ENCODE measurements at places on chromosomes 4 and X. TPM values are rescaled to one million over a fixed set of nuclear protein-coding genes. Genes with fewer than 3 reads are reported as not detected.

Gene MAGEA6
- polyA plus RNA-seq, result not detected

Gene TLR7
- polyA plus RNA-seq, result 0.44 TPM

Gene SHROOM3
- 41.2 TPM for polyA plus RNA-seq

Gene TMEM164
- polyA plus RNA-seq, result 38.9 TPM

Gene NHS
- 26.8 TPM for polyA plus RNA-seq

Gene AMBN
- polyA plus RNA-seq, result 1.8 TPM

Gene RBM47
- polyA plus RNA-seq, result 76.1 TPM

Gene AGTR2
- 61.1 TPM for polyA plus RNA-seq

Gene RAB33A
- 0.36 TPM for polyA plus RNA-seq

DNA sequence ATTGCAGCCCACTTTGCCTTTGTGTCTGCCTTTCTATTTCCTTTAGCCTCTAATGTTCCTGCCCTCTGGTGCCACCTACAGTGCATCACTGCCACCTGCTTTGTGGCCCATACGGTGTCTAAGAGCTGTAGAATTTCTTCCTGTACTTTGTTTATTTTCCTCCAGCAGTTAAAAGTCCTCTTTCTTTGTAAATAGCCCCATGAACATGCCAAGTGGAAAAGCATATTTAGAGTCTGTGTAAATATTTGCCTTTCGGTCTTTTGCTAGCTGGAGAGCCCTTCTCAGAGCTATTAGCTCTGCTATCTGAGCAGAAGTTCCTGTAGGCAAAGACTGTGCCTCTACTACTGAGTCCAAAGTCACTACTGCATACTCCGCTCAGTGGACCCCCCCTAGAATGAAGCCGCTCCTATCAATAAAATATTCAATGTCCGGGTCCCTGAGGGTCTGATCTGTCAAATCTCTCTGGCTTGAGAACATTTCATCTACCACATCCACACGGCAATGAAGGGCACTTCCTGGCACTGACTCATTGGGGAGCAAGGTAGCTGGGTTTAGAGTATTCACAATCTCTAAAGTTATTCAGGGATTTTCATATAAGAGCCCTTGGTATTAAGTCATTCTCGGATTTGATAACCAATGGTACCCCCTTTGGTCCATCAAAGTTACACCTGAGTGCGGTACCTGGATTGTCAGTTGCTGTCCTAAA is 36.3 kb downstream of the SULT1E1 start:
- DNase-seq, result no peak

DNA sequence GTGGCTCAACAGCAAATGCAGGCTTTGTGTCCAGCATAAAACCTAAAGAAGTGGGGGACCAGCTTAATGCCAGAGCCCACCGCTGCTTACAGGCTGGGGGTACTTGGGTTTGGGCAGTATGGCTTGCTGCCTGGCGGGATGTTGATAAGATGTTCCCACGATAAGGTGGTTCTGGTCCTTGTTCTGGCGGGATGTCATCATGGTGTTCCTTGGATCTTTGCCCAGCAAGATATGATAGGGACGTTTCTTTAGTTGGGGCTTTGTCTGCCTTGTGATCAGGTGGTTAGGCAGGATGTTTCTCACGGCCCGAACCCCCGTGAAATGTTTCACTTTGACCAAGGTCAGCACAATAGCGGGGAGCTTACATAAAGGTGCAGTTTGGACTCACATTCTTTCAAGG is 35.3 kb downstream of the PNPLA4 start:
- no peak for DNase-seq

DNA sequence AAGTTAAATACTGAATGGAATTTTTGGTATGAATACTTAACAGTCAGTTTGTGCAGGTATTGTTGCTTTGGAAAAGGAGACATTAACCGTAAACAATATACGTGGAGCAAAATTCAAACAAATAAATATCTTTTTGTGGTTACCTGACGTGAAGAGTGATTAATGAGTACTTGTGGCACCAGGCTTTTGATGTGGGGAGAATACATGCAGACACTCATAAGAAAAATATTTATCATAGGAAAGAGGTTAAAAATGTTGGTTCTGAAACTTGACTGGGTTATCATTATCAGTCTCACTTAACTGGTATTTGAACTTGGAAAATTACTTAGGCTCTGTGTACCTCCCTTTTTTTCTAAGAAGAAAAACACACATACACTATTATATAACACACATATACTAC is 136.4 kb upstream of the NDST4 start:
- DNase-seq, result no peak

DNA sequence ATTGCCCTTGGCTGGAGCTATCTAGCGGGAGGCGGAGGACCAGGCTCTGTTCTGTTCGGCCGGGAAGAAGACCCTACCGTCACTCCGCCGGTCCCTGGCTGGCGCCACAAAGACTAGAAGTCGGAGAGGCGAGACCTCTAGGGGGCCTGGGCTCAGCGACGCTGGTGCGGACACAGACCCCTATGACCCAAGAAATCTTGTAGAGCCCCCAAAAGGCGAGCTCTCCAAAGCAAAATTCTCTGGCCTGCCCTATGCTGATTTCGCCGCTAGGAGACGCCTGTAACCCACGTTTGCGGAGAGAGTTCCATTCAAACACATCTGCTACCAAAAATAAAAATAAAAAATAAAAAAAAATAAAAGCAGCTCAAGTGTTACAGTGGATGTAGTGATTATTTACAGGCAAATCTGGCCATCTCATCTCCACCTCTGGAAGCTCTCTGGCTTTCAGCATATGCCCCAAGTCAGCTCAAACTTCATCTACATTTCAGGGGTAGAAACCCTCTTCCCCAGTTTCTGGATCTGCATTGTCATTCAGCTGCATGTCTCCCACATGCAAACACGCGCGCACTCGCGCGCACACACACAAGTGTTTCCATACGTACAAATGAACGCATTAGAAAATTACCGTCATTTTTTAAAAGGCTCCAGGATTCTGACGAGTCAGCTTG is 2.4 kb upstream of the PCDH10 start:
- no peak for DNase-seq

- no peak for DNase-seq
These were observed 212.4 kb upstream of the GRID2 start for GRCh38 chr4:92091335-92091734.

DNA sequence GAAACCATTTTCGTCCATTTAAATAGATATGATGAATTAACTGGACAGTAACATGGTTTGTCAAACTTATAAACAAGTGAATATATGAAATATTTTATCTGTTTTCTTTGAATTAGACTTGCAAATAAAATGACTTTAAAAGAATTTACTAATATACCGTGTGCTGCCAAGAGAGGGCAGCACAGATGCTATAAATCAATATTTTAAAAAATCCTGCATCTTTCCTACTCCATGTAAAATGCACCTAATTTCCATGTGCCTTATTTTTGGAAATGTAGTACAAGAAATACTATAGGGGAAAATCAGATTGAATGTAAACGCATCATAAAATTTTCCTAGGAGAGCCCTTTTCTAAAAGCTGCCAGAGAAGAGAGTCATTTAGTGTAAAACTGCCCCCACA is 62.2 kb downstream of the PRKX start:
- no peak for DNase-seq

GRCh38 chr4:159117564-159117963 is 14.7 kb downstream of the RAPGEF2 start:
- DNase-seq, result no peak

DNA sequence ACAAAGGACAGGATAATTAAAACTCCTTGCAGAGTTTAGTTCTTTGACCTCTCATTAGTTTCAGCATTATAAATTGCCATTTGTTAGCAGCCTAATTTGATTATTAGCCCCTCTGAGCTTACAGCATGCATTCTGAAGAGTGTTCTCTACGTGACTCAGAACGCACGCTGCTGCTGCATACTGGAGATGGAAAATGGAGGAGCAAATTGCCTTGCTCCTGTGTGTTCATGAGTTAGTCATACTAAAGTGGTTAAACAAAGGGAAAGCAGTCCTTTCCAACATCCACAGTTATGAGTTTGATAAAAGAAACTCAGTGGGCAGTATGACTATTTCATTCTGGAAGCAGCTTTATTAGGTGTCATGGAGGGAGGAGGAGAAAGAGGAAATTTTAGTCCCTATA is 922.5 kb downstream of the RPA4 start:
- DNase-seq, result no peak

DNA sequence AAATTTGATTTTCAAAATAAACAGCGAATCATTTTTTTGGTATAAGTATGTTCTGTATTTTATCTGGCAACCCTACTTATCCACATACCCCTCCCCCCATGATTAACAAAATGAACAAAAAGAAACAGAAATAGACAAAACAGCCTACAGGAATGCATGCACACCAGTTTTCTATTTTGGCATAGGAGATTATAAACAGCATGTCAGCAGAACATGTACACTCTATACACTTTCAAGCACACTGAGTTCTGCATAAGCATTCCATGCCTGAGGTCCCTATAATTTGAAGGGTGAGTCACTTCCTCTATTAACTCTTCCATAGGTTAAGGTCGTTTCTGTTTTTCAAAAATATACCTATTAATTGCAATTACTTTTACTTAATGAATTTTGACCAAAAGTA is 28.0 kb upstream of the ZNF280C start:
- no peak for DNase-seq

DNA sequence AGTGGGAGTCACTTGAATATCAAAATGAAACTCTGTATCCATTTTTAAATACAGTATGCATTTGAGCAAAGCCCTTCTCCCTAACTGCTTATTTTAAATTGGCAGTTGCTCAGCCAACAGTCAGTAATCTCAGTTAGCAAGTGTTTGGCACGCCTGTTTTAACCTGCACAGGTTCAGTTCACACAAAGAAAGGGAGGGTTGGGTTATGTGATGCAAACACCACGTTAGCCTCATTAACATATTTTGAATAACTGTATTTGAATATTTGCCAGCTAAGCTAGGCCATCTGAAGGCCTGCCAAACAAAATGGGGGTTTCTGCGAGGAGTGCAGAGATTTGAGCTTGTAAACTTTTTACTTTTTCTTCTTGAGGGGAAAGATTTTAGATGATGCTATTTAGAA is 19.8 kb downstream of the GAB1 start:
- no peak for DNase-seq

DNA sequence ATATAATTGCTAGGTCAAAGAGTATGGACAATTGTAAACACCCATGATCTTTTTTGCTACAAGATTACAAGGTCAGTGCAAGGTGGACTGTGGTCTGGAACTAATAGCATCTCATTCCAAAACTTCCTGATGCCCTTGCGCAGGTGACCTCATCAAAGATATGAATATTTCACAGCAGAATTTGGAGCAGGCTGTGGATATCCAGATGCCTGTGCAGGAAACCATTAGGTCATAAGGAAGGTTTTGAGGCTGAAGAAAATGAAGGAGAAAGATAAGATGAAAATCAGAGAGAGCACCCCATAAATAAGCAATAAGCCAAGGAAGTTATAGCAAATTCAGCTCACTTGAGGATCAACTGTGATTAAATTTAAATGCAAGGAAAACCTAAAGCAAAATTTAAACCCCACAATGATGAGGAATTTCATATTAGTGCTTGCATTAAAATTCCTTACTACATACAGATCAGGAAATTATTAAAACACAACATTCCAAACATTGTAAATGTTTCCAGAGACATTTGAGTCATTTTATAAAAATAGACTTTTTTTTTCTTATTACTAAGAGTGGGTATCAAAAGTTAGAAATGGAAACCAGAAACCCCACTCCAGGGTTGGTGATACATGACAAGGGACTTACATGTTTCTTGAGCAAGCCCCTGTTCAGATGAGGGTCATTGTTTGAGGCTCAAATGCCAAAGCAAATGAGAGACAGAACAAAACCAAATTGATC is 100.7 kb upstream of the FAM9C start:
- DNase-seq, result no peak

DNA sequence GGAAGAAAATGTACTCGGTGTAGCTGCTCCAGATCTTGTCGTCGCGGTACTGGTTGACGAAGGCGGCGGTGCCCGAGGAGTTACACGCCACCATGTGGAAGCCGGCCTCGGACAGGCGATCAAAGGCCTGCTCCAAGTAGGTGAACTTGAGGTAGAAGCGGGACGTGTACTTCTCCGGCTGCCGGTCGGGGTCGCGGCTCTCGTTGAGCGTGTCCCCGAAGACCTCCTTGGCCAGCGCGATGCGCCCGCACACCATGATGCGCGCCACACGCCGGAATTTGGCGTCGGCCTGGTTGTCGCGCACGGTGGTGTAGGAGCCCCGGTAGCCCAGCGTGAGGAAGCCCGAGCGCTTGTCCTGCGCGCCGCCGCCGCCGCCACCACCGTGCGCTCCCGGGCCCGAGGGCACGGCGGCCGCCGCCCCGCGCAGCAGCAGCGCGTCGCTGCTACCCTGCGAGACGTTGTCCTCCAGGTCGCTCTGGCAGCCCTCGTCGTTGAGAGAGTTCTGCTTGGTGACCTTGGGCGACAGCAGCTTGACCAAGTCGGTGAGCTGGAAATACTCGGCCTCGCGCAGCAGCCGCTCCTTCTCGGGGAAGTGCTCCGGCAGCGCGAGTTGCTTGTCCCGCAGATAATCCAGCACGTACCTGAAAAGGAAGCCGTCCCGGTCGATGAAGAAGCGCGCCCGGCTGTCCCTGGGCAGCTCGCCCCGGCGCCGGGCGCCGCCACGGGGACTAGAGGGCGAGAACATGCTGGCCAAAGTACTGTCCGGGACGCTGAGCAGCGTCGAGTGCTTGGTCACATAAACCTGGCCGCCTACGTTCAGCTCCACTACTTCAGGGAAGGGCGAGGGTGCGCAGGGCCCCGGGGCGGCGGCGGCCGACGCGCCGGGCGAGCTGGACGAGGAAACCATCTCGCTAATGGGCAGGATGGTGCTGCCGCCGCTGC is 775 bp downstream of the KCTD8 start:
- no peak for DNase-seq

- DNase-seq, result no peak
These were observed 62.9 kb upstream of the UGT8 start for GRCh38 chr4:114535725-114536124.

DNA sequence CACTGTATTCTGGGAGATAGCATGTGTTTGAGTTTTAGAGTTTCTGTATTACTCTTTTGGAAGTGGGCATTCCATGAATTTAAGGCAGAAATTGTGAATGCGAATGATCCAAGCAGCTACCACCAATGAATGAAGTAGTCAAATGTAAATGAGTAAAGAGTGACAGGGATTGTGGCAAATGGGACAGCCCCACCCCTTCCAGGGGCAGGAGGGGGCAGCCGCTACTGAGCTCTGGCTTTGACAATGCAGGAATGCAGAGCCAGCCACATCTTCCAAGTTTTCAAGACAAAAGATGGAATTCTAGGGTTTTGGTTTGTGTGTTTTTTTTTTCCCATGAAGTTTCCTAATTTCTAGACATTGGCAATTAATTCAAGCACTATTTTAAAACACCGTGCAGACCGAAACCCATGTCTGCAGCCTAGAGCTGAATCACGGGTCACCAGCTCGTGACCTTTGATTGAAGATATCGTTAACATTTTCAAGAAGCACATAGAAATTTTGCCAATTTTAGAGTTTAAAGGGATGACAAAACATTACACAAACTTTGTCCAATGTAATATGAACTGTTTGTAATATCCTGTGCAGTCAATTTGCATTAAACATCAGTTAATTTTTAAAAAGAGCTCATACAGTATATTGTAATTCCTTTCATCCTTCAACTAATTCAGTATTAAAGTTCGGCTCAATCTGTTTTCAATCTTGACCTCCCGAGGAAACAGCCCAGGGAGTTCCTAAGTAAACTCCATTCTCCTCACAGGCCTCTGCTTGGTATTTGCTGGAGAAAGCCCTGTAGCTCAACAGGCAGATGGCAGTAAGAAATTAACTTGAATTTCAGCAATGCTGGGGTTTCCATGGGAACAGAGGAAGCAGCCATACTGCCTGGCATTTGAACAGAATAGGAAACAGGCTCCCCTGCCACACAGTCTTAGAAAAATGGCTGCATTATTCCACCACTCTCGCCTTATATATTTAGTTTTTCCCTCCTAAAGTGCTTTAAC is 83.4 kb downstream of the UCHL1 start:
- peak; percentile 75 for DNase-seq
